ENCODE measurements at places on chromosomes 7 and 10.

GRCh38 chr7:50068850-50069551 lies 24.0 kb downstream of the ZPBP start:
- DNase-seq, result no peak

GRCh38 chr7:121484089-121484763 lies 88.1 kb upstream of the FAM3C start:
- DNase-seq, result no peak

GRCh38 chr10:30594077-30594476 lies 35.5 kb downstream of the LYZL2 start:
- DNase-seq, result no peak

DNA sequence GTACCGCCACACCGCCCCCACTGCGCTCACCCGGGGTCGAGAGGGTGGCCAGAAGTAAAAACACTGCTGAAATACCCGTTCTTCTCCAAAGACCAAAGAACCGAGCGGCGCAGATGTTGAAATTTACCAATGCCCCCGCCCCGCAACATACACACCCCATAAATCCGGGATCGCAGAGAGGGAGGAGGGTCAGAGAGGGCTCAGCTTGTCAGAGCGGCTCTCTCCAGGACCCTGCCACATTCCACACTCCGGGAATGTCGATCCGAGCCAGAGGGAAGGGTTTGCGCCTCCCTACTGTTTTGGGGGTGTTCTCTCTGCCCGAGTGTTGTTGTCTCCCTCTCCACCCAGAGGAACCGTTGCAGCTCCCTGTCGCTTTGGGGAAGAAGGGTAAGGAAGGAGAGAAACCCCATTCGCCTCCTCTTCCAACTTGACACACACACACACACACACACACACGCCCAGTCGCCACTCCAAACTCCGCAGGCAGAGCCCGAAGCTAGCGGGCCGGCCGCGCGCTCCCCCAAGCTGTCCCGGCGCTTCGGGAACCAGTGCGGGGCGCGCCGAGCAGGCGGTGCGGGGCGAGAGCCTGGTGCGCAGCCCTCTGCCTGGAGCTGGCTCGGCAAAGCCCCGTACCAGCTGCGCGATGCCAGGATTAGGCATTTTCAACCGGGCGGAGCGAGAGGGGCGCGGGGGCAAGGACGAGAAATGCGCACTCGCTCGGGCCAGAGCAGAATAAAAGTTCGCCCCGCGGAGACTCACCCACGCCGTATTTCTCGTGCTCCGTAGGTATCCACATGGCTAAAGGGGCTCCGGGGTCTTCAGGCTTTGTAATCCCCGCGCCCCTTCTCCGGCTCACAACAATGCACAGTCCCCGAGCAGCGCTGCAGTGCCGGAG lies 609 bp downstream of the DOCK4 start:
- DNase-seq, result peak; percentile 15

DNA sequence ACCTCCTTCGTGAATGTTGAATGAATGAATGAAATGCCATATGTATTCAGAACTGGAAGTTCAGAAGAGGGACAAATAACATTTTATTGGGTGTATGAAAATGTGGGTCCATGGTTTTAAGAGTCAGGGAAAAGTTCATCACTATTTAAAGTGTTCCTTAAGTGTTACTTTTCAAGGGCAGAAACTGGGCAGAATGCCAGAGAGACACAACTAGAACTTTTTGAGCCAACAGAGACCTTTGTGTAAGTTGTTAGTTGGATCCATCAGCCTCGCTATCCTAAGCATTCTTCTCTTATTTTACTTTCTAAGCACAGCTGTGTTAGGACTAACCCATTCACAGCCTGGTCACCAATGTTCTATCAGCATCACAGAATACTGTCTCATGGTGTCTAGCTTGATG lies 13.6 kb upstream of the TAF3 start:
- no peak for DNase-seq

DNA sequence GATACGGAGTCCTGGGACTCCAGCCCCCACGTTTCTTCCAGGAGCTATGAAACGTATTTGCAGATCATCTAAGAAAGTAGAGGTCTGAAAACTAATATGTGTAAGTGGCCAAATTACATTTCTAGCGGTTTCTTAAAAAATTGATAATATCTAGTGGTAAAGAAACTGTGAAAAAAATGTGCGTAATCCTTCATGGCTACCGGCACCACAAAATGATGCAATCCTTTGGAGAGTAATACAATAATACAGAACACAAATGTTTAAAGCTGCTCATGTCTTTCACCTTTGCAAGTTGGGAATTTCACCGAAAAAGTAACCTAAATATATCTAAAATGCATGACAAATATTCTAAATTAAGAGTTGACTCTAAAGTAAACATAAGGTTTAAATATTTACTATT lies 742.1 kb downstream of the GRID1 start:
- DNase-seq, result no peak

DNA sequence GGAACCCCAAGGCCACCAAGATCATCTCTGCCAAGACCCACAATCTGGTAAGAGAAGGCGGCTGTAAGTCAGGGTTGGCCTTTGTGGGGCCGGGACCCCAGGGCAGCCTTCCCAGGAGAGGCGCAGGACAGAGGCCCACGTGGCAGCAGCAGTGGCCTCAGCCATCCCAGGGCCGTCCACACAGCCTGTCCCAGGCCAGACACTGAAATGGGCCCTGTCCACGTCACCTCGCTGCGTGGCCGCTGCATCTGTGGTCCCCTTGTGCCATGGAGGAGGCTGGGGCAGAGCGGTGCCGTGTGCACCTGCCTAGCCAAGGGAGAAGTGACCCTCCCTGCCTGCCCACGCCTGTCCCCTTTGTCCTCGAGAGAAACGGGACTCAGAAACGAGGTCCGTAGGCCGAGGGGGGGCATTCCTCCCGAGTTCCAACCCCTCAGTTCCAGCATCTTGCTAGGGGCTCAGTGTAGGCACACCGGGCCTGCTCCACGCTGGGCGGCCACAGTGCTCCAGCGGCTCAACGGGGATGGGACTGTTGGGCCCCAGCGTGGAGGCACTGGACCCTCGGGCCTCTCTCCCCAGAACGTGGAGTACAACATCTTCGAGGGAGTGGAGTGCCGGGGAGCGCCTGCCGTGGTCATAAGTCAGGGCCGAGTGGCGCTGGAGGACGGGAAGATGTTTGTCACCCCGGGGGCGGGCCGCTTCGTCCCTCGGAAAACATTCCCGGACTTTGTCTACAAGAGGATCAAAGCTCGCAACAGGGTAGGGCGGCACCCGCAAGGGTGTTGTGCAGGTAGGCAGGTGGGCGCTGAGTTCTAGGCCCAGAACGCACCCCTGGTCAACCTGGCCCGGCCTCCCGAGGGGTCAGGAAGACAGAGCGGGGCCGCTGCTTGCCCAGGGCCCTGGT lies 15.6 kb downstream of the DPYSL4 start:
- no peak for DNase-seq

GRCh38 chr7:28297801-28298459 lies 114.4 kb upstream of the CREB5 start:
- no peak for DNase-seq

All from T-helper 1 cell (primary cell).